ENCODE measurements at places on chromosomes 2 and 18.

DNA sequence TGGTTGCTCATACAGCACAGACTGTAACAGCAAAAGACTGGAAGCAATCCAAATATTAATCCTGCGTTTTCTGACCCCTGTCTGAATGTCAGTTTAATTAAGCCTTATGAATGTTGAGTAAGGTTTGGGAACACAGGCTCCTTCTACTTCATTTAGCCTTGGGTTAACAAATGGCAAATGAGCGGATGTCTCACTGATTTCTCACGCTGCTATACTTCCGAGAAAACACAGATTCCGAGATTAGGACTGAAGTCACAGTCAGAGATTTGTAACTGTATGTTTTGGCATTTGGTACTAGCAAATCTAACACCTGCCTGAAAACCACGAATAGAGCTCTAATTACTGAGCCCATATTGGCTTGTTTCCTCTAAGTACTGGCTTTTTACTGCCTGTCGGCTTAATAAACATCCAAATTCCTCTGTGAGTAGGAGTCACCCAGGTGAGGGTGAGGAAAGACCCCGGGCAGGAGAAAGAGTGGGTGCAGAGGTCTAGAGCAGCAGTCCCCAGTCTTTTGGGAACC, 10.6 kb downstream of the MC5R start:
- DNase-seq: no peak

DNA sequence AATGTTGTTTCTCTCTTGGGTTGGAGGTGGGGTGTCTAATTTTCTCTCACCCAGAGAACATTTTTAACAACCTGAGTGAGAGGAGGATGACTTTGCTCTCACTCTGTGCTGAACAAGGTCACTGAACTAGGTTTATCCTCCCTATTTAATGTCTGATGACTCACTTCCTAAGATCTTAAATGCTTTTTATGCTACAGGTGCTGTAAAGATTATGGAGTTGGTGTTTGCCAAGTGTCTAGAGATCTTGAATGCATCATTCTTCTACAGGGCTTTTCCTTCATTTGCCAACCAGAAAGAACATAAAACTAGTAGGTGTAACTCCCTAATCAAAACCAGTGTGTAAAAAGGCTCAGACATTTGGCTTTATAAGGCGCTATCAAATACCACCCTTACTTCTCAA, 350.5 kb upstream of the ETAA1 start:
- DNase-seq: no peak

DNA sequence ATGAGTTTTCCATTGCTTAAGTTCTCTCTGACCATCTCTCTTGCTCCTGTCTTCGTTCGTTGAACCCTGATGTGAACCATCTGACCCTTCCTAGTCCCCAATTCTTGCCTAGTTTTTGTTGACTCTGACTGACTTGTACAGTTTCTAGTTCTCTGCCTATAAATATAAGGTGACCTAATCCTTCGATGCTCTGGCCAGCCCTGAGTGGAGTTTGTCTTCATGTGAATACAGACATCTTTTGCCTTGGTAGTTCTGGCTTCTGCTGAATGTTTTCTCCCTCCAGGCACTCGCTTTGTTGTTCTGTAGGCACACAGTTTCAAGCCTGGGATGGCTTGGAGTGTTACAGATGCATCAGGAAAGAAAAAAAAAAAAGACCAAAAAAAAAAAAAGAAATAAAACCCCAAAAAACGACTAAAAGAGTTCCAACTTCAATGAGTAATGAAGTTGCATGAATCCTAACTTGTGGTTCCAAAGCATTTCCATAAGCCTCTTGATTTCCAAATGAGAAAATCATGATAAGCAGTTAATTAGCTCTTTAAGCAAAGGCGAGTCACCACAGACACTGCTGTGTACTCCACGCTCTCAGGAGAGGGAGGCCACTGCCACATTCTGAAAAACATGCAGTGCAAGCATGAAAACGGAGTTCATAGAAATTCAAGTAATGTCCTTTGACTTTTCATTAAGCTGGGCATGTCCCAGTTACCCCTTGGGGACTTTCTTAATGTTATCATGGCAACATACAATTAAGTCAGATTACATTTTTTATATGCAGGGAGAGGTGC, 165.2 kb downstream of the TDRD15 start:
- DNase-seq: no peak

- DNase-seq: no peak
Observed at GRCh38 chr2:158714420-158714819, 80.7 kb upstream of the DAPL1 start.

All from A549 (cell line).